Head of caudate nucleus (tissue), 42 donors: ENCODE measurements at places on chromosomes 11 and 22.

DNA sequence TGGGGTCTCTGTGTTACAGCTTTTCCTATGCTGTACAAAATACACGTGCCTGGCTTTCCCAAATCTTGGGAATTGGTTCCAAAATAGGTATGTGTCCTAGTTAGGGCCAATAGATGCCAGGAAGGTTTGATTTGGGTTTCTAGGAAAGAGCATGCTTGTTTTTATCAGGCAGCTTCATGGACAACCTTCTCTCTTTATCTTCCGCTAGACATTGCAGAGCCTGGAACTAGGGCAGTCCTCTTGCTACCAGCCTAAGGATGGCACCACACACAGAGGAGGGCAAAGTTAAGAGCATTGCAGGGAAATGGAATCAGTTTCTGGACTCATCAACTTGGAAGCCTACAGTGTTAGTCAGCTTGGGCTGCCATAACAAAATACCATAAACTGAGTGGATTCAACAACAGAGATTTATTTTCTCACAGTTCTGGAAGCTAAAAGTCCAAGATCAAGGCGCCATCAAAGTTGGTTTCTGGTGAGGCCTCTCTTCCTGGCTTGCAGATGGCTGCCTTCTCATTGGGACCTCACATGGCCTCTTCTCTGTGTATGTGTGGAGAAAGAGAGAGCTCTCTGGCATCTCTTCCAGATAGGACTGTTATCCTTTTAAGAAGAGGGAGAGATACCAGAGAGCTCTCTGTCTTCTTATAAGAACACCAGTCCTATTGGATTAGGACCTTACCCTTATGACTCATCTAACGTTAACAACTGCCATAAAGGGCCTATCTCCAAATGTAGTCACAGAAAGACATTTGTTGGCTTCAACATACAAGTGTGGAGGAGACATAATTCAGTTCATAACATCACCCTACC lies 27.3 kb upstream of the CREB3L1 start:
- no peak for DNase-seq

DNA sequence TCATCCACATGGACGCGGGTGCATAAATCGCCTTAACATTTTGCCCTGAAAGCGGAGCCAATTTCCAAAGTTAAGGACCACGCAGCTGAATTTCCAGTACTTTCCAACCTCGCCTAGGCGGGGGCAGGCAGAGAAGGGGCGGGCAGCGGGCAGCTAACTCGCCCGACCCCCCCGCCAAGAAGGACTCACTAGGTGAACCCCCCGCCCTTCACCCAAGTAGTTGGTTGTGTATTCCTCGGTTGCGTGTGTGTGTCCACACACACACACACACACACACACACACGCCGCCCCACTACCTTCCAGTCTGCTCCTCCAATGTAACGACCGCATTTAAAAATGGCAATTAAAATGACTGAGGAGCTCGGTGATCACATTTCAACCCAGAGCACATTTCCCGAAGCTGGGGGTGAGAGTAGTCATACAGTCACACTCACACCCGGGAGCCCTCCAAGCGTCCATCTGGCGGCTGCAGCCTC lies 1.4 kb downstream of the TENM4 start:
- peak; percentile 42 for DNase-seq

- DNase-seq, result no peak
Observed at GRCh38 chr22:37184816-37185541, 3.1 kb downstream of the C1QTNF6 start.

DNA sequence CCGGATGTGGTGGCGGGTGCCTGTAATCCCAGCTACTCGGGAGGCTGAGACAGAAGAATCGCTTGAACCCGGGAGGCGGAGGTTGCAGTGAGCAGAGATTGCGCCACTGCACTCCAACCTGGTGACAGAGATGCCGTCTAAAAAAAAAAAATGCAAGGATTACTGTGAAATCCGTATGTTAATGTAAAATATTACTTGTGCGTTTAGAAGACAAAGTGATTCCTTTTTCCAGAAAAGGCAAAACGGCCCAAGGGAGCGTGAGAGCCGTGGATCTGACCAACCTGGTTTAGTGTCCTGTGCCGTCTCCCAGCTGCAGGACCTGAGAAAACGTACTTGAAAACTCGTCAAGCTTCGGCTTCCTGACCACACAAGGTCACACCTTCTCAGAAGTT lies 905 bp downstream of the HDHD5 start:
- no peak for DNase-seq

GRCh38 chr11:65958774-65959420 lies 2.6 kb upstream of the SART1 start:
- DNase-seq, result no peak

DNA sequence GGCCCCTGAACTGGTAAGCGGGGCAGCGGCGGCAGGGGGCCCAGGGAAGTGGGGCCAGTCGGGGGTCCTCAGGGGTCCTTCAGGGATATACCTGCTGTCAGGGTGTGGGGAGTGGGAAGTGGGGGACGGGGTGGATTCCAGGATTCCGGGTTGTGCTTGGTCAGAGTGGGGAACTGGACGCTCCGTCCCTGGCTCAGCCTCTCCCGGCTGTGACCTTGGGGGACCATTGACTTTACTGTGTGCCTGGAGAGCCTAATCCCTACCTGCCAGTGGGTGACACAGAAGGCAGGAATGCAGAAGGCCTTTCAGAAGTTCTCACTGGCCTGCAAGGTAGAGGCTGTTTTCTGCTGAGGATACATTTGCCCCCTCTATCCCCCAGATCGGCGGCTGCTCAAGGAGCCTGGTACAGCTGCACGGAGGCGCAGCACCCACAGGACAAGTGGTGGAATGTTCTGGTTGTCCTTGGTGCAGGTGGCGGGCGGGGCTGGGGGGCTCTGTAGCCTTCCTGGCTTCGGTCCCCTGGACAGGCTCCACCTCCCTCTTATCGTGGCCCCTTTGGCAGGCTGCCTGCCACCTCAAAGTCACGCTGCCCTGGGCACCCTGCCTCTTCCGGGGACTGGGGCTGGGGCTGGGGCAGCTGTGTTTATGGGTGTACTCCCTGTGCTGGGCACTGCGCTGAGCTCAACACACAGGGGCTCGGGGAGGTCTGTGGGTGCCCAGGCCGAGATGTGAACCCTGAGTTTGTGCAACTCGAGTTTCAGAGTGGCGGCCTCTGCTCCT lies 18.4 kb downstream of the KCNQ1 start:
- no peak for DNase-seq

- peak; percentile 54 for DNase-seq
Observed at GRCh38 chr11:83007909-83008580, 63.7 kb downstream of the RAB30 start.

DNA sequence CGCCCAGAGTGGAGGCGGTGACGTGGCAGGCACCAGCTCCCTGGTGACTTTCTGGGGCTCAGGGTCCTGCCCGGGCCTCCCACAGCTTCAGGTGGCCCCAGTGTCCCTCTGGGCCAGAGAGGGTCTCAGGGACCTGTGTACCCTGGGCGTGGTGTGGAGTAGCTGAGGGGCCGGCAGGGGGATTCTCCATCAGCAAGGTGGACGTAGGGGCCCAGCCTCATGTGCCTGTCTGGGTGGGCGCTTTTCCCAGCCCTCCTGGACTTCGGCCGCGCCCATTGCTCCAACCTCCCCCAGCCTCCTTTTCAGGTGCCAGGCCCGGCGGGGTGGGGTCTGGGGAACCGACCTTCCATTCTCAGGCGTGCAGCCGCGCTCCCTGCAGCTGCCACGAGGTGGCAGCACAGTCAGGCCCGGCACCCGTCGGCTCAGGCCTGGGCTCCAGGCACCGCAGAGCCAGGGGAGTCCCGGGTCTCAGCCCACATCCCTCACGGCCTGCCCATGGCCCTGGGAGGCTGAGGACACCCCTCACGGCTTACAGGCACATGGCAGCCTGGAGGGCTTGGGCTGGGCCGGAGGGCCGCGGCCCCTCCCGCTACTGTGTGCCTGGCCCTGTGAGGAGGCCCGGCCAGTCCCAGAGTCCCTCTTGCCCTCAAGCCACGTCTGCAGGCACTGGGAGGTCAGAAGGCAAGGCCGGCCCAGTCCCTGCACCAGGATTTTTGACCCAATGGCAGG lies 19.9 kb upstream of the MUC5B start:
- peak; percentile 46 for DNase-seq

DNA sequence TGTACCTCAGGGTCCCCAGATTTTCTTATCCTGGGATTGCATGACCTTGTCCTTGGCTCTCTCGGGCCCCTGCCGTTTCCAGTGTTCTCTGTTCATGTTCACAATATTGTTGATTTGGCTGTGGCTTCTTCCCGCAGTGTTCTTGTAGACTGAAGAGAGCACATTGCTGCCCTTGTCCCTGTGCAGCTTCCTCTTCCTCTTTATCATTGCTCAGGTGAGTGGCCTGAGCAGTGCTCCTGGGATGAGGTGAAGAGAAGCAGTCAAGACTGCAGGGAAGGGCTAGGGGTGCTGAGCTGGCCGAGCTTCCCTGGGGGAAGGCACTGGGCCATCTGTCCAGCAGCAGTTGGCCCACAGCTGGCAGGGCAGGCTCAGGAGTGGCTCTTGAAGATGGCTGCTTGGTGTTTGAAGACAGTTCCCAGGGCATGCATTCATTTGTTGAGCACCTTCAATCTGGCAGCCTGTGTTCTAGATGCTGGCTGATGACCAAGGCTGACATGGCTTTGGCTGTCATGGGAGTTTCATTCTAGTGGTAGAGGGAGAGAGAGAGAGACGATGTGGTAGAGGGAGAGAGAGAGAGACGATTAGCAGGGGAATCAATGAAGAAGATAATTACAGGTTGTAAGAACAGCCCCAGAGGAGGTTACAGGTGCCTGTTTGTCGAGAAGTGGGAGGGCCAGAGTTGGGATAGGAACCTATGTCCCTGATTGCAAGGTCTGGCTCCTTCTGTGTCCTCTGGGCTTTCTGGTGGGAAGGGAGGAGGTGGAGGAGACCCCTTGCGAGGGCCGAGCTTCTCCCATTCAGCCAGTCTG lies 17.4 kb downstream of the BMAL1 start:
- no peak for DNase-seq

GRCh38 chr11:33419924-33420323 lies 162.7 kb downstream of the HIPK3 start:
- DNase-seq, result no peak

- no peak for DNase-seq
Observed at GRCh38 chr11:65911682-65912568, 6.9 kb downstream of the C11orf68 start.

- no peak for DNase-seq
Observed at GRCh38 chr11:86608251-86608799, 64.1 kb downstream of the ME3 start.

- DNase-seq, result no peak
Observed at GRCh38 chr11:17822401-17822781, 87.8 kb downstream of the KCNC1 start.

- no peak for DNase-seq
Observed at GRCh38 chr22:36352803-36353507, 34.8 kb downstream of the MYH9 start.

DNA sequence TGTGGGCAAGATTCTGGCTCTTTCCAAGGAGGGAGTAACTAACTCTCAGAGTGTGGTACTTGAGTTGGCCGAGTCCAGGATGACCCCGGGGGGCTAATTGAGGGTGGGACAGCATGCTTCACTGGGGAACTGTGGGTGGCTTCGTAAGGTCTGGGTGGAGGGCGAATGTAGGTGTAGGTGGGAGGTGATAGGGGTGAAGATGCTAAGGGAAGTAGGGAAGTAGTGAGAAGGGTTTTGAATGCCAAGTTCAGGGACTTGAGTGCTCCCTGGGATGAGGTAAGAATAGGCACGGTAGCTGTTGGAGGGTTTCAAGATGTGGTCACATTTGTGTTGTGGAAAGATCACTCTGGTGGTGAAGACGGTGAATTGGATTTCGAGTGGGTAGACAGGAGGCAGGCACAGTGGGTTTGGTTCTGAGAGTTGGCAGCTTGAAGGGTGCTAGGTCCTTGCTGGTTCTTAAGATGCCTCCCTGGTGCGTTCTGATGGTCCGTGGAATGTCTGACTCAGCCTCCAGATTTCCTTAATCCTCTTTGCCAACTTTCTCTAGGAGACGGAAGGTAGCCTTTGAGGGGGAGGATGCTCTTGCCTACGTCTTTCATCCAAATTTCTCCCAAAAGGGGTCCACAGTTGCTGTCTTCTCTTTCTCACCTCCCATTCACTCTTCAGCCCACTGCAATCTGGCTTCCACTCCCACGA lies 2.5 kb upstream of the DNAL4 start:
- no peak for DNase-seq

DNA sequence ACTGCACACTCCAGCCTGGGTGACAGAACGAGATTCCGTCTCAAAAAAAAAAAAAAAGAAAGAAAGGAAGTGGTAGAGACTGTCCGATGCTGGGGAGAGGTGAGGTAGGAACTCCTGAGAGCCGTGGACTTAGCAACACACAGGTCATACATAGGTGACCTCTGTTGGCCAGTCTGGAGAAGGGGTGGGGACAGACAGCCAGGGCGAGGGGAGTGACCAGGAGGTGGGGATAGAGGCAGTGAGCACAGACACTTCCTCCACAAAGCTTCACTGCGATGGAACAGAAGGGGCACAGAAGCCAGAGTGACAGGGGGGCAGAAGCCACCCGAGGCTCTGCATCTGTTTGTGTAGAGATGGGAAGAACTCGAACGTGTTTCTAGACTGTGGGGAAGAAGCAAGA lies 47.1 kb downstream of the MYH9 start:
- DNase-seq, result no peak

DNA sequence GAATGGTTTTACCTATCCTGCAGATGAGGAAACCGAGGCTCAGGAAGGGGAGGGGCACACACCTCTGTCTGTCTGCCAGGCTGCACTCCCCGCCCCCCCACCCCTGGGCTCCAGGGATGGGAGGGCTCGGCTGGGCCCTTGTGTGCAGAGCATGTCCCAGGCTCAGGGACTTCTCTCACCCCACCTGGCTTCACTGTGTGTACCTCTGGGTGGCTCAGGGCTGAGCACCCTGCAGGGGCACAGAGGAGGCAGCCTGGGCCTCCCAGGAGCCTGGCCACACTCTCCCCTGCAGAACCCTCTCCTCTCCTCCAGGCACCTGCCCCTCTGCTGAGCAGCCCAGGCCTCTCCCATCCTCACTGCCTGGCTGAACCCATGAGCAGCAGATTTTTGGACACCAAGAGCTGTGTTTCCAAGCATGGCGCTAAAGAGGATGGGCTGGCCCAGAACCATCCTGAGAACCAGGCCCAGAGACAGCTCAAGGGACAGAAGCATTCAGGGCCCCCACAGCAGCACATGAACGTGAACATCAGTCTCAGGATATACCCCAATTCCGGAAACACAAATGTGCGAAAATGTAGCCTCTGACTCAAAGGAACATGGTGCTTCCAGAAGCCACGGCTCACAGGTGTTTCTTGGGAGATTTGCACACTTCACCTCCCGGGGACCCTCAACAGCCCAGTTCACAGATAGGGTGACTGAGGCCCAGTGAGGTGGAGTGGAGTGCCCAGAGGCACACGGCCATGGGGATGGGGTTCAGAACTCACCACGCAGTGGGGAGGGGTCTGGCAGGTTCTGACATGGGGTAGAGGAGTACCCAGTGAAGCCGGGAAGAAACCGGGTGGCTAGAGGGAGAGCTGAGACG lies 10.5 kb downstream of the EMID1 start:
- DNase-seq, result no peak

GRCh38 chr11:102188488-102188887 lies 78.2 kb downstream of the YAP1 start:
- no peak for DNase-seq

DNA sequence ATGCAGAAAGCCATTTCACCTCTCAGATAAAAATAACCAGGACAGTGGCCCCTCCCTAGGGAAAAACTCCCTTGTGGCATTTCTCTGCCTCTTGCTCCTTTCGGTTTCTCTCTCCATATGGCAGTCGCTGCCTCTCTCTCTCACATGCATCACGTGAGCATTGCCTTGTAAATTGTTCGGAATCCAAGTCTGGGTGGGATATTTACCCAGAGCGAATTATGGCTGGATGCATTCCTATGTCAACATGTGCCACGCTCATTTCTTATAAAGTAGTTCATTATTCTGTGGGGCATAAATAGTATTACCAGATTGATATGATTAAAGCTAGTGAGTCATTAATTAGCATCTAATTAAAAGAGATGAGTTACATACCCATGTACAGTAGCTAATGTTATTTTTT lies 392.9 kb downstream of the INSC start:
- DNase-seq, result no peak
